Activated CD8-positive, alpha-beta memory T cell treated with anti-CD3 and anti-CD28 coated beads for 48 hours (primary cell): ENCODE measurements at places on chromosomes 6 and 20.

GRCh38 chr6:44676246-44676790, 288.8 kb downstream of the CDC5L start:
- DNase-seq = no peak

DNA sequence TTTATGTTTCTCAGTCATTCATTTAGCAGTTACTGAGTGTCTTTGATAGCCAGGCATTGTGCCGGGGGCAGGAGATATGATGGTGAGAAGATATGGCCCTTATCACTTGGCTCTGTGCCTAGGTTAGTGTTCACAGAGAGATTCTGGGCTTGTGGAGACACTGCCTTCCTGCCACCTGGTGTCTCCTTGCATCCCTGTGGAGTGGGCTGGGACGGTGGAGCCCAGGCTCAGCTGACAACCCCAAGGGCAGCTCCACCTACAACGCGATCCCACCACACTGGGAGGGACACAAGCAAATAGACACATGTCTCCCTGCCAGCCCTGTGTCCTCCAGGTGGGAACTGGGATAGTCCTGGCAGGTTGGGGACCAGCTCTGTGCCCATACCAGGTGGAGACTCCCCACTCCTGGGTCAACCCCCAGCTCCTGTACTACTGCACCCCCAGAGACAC, 30.3 kb upstream of the VEGFA start:
- no peak for DNase-seq

GRCh38 chr6:152532556-152533422, 104.4 kb downstream of the SYNE1 start:
- DNase-seq = no peak

DNA sequence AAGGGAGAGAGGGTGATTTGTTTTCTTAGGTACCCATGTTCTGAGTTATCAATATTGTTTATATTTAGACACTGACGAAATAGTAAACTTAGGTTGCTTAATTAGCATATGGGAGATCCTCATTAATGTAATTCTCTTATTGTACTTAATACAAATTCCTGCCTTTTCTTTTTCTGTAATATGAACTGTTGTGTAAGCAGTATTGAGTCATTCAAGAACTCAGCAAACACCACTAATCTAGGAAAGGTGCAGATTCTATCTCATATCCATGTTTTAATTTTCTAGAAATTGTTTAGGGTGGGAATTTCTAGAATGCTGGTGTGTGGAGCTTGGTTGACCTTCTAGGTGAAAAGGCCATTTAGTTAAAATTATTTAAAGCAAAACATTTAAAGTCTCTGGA, 216.0 kb downstream of the ZFAND3 start:
- DNase-seq = no peak

GRCh38 chr6:138371720-138372119, 6.0 kb upstream of the SMIM28 start:
- DNase-seq = no peak

- DNase-seq = no peak
These were observed 52.3 kb upstream of the BCLAF1 start for GRCh38 chr6:136341967-136342366.

GRCh38 chr6:142088858-142089216, 43.9 kb upstream of the GJE1 start:
- no peak for DNase-seq

GRCh38 chr20:60035-60918, 27.2 kb upstream of the DEFB125 start:
- no peak for DNase-seq

- DNase-seq = no peak
These were observed 975 bp upstream of the PPT2 start for GRCh38 chr6:32152769-32153563.

DNA sequence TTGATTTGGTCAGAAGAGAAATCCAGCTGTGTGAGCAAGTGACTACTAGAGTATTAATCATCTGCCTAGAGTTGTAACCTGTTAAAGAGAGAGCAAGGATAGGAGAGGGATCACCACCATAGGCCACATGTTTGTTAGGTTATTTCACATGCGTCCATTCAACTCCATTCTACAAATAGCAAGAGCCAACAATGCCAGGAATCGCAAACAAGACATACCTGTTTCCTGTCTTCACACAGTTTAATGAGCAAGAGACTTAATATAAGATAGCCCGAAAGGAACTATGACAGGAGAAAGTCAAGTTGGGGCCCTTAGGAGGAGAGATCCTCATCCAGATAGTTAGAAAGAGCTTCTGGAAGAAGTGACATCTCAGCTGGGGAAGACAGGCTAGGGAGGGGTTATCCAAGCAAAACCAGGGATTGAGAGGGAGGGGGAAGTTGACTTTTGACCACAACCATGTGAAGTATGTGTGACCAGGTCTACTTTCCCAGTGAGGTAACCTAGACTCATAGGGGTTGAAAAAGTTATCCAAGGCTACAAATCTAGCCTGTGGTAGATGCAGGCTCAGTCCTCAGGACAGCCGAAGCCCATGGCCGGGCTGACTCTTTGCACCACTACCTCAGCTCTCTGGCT, 147.4 kb downstream of the ALDH8A1 start:
- DNase-seq = no peak
